ENCODE measurements at places on chromosomes 12 and 14.

GRCh38 chr14:50656776-50657175 lies 11.3 kb downstream of the SAV1 start:
- DNase-seq = no peak

DNA sequence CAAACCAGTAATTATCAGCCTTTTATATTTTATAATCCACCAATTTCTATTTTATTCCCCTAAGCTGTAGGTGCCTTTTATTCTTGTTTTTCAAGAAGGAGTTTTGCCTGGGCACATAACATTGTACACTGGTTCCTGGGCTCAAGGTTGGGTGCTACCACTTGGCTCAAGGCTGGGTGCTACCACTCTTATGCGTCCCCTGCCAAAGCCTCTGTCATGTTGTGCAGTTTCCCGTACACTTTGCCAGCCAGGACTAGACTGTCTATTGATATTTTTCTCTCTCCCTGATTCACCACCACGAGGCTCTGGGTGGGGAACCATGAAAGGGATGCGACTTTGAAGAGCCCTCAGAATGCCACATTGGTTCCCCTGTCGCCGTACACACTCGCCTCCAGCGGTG lies 52.5 kb upstream of the VASH1 start:
- no peak for DNase-seq

DNA sequence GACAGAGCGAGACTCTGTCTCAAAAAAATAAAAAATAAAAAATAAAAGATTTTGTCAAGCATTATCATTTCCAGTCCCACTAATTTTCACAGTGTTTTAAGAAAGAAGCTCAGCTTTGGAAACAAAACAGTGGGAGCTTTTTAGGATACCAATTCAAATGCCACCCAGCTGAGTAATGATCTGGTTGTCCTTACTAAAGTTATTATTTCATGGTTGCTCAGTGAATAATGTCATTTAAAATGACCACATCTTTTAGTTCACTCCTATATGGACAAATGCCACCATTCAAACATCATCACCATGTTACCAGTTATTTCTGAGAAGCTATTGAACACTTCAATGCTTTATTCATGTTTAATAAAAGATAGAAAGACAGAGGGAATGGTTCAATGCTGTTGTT lies 365.0 kb downstream of the CCER1 start:
- no peak for DNase-seq

DNA sequence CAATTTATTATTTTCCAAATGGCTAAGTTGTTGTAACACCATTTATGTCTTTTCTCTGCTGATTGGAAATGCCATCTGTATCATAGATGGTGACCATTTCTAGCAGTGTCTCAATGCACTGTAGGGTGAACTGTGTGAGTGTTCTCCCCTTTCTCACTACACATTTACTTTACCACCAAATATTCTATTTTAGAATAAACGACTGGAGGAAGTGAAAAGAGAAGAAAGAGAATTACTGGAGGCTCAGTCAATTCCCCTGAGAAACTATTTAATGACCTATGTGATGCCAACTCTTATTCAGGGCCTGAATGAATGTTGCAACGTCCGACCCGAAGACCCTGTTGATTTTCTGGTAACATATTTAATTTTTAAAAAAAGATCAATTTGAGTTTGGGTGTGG lies 15.5 kb upstream of the PAPOLA start:
- DNase-seq = no peak

DNA sequence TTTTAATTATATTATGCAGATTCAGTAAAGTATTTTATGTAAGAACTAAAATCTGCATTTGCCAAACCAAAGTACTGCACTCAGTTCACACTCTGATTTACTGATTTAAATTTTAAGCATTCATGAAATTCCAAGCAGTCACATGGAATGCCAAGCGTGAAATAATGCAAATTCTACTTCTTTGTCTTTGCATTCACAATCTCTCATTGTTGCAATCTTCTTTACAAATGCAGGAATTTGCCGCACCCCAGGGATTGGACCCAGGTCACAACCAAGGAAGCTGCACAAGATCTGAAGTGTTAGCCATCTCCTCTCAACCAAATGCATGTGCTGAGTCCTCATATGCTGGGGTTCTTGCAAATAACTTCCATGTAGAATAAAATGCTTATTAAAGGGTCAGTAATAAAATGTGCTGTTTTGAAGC lies 71.9 kb downstream of the TUNAR start:
- no peak for DNase-seq

DNA sequence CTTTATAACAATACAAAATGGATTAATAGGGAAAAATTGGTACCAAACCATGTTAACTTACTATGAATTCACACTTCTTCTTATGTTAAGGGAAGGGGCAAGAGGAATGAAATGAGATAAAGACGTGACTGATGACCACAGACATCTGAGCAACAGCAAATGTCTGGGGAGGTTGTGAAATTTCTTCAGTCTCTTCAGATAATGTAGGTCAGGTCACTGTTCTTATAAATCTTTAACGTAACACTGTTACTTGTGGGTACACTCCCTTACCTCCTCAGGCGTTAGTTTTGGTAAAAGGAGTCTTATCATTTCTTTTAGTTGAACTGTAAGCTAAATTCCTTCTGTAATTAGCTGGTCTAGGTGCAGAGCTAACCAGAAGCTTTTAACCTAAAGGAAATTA lies 405.0 kb upstream of the LRFN5 start:
- no peak for DNase-seq

GRCh38 chr14:66365388-66365787 lies 120.8 kb upstream of the CCDC196 start:
- DNase-seq = no peak

DNA sequence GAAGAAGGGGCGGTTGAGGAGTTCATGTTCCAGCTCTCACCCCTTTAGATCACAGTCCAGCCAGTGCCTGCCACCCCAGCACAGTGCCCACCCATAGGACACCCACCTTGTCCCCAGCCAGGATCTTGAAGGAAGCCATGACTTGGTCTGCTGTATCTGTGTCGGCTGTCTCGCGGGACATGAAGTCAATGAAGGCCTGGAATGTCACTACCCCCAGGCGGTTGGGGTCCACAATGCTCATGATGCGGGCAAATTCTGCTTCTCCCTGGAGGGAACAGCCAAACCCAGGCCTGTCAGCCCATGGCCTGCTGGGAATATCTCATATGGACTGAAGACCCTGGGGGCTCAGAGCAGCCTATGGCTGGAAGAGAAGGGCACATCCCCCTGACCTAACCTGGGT lies 84.1 kb upstream of the ZFP36L1 start:
- DNase-seq = no peak

Measured in stimulated activated CD4-positive, alpha-beta T cell treated with anti-CD3 and anti-CD28 coated beads, TNF-alpha, amount 100 ng/mL, for 1 hour (primary cell).